ENCODE measurements at places on chromosomes 2 and 18.

- no peak for DNase-seq
Measured at GRCh38 chr18:24270358-24270936, 127.2 kb downstream of the OSBPL1A start.

GRCh38 chr18:59142274-59142673 lies 2.6 kb downstream of the SEC11C start:
- no peak for DNase-seq

DNA sequence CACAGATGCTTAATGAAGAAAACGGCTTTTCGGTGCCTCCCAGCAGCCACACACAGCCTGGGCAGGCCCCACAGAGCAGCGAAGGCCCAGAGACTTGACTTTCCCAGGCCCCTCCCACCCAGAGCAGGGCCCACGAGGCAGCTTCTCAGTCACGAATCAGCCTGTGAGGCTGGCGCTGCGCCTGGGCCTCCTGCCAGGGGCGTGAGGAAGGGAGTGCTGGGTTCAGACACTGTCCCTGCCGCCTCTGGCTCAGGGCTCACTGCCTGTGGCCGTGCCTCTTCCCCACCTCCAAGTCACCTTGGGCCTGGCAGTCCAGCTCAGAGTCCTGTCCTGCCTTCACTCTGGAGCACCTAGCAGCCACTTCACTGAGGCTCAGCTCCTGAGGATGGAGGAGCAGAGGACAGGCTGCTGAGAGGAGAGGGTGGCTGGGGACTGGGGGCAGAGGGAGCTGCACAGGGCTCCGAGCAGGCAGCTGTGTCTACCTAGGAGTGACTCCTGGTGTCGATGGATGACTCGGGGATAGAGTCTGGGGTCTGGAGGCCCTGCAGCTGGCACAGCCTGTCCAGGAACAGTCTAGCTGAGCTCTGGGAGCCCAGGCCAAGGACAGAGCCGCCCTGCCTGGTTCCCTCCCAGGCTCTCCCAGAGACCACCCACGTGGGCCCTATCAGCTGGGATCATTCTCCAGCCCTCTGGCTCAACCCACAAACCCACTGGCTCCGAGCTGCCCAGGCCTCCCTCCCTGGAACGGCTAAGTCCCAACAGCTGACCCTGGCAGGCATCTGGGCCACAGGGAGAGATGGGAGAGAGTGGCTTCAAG lies 36.4 kb upstream of the FOSL2 start:
- no peak for DNase-seq

DNA sequence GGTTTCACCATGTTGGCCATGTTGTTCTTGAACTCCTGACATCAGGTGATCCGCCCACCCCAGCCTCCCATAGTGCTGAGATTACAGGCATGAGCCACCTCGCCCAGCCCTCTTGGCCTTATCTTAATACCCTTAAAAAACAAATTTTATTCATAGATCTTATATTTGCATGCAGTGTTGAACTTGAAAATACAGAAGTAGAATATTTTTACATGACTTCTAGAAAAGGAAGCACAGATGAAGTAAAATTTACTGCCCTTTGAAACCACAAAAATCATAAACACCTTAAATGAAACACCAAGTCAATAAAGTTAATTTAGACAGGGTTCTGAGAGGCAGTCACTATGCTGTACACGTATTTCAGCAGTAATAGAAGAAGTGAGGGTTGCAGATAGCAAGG lies 145.7 kb downstream of the CERS6 start:
- DNase-seq = no peak

GRCh38 chr2:219293736-219294231 lies 14.6 kb downstream of the DNAJB2 start:
- no peak for DNase-seq

DNA sequence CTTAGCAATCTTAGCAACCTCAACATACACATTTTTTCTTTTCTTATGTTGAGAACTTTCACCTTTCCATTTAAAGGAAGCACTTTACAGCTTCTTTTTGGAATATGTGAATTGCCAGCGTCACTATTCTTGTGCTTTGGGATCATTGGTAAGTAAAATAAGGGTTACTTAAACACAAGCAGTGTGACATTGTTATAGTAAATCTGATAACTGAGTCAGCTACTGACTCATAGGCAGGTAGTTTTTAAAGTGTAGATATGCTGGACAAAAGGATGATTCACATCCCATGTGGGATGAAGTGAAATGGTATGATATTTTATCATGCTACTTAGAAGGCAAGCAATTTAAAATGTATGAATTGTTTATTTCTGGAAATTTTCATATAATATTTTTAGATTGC lies 637.2 kb downstream of the DCDC2C start:
- no peak for DNase-seq

DNA sequence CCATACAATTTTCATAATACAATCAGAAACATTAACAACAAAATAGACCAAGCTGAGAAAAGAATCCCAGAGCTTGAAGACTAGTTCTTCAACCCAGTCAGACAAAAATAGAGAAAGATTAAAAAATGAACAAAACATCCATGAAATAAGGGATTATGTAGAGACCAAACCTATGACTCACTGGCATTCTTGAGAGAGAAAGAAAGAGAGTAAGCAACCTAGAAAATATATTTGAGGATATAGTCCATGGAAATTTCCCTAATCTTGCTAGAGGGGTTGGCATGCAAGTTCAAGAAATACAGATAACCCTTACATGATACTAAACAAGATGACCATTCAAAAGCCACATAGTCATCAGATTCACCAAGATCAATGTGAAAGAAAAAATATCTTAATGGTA lies 281.7 kb downstream of the CCDC85A start:
- DNase-seq = no peak

- no peak for DNase-seq
Measured at GRCh38 chr2:125086313-125087184, 1061.5 kb downstream of the CNTNAP5 start.

DNA sequence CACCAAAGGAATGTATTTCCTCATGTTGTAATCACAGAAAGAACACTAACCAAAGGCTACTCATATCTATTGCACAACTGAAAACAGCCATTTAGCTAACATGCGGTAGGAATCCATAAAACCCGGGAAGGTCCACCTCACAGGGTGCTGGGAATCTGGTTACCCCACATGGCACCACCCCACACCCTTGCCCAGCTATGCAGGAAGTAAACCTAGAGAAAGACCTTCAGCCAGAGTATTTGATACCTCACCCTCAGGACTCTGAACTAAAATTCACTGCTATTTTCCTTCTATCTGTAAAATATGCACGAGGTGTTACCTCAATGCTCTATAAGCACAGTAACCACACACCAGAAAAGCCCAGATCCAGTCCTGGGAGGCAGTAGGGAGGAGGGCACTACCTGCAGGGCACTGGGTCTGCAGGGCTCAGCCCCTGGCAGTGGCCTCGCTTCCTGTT lies 45.8 kb downstream of the PTPN2 start:
- no peak for DNase-seq

DNA sequence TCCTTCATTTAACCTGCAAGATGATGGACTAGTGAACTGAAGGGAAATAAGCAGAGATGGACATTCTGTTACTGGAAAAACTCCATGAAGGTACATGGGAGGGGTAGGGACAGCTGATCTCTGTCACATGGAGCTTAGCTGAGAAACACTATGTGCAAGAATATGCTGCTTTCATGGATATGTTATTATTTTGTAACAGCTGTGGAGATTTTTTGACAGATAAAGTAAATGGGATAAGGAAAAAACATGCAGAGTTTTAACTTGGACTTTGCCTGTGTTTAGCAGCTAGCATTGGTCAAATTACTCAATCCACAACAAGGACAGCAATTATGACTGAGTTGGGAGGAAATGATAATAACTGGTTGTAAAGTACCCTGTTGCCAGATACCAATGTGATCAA lies 28.7 kb upstream of the HNRNPA3 start:
- DNase-seq = no peak

DNA sequence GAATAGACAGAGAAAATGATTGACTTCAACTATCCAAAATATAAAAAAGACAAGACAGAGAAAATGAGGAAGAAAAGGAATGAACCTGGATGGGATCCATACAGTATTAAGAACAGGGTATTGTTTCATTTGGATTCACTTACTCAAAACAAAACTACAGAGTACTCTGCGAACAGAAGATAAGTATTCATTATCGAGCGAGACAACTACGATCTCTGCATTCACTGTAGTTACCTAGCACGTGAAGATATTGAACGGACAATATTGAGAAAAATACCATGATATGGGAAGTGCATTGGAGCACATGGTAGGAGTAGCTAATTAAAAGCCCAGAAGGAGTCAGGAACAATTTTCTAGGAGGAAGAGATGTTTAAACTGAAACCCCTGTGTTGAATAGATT lies 1.0 kb upstream of the ORC2 start:
- DNase-seq = no peak

DNA sequence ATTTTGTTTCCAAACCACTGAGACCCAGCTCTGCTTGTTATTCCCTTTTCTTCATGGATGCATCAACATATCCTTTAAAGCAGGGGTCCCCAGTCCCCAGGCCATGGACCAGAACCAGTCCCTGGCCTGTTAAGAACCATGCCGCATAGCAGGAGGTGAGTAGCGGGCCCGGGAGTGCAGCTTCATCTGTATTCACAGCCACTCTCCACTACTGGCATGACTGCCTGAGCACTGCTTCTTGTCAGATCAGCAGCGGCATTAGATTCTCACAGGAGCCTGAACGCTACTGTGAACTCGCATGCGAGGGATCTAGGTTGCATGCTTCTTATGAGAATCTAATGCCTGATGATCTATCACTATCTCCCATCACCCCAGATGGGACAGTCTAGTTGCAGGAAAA lies 1.6 kb upstream of the POLI start:
- DNase-seq = no peak

DNA sequence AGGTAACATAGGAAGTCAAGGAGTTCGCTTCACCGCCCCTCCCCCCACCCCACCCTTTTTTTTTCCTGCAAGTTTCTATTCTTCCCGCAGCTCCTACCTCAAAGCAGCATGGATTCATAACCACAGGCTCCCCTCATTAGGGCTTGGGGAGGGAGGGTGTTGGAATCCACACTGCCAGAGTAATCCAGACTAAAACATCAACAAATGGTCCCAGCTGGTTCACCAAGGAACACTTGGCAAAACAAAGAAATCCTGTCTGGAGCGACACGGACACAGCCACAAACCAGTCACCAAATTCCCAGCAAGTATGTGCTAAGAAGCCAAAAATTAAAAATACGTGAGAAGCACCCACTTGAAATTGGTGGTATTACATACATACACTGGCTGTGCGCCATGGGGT lies 106.9 kb upstream of the PPP1CB start:
- DNase-seq = no peak

GRCh38 chr2:231987124-231987727 lies 25.7 kb downstream of the DIS3L2 start:
- no peak for DNase-seq

GRCh38 chr2:43174368-43174916 lies 52.0 kb downstream of the ZFP36L2 start:
- peak; percentile 39 for DNase-seq

GRCh38 chr18:6866552-6867085 lies 137.1 kb downstream of the ARHGAP28 start:
- DNase-seq = no peak

- no peak for DNase-seq
Measured at GRCh38 chr2:145332210-145332898, 812.4 kb upstream of the ZEB2 start.

DNA sequence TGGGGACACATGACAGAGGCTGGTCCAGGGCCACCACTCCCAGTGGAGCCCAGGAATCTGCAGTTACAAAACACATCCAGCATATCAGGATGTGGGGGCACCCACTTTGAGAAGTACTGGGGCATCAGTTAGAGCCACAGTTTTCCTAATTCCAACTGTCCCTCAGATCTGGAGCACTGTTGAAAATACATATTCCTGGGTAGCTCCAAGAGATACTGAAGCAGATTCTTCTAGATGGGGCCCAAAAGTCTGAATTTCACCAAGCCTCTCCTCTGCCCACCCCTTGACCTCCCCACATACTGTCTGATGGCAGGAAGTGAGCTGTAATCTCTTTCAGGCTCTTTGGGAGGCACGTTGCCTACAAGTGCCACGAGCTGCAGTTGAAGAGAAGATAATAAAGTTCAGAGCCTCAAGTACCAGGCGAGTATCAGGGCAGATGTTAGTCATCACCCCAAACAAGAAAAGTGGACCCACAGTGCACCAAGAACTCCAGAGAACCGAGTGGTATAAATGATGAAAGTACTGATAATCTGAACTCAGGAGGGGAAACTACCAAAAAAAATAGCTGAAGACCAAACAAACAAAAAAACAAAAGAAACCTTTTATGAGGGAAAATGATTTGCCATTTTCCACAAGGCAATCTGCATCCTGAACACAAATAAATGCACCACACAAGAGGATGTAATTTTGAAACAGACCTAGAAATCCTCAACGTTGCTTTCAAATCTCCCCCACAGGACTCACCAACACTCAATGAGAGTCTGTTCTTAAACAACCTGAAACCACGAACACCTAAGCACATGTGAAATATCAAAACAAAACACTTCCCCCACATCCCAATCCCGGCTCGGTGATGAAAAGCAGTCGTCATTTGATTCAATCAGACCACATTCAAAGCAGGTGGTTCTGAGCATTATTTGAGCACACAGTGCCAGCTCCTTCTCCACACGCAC lies 98.7 kb downstream of the TCF4 start:
- no peak for DNase-seq

DNA sequence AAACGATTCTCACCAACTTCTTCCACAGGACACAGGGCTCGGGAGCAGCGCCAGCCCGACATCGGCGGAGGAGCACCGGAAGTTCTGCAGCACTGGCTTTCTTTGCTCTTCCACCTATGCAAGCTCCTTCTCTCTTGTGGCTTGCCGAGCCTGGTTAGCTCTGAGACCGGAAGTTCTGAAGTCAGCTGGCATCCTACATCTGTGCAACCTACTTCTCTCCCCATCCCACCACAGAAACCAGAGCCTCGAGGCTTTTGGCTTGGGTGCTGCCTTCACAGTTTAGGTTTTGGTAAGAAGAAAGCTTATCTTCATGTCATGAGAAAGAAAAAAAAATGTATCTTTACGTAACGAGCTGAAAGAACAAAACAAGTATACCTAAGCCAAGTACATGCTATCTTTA lies 111.7 kb downstream of the ANKRD44 start:
- peak; percentile 78 for DNase-seq

DNA sequence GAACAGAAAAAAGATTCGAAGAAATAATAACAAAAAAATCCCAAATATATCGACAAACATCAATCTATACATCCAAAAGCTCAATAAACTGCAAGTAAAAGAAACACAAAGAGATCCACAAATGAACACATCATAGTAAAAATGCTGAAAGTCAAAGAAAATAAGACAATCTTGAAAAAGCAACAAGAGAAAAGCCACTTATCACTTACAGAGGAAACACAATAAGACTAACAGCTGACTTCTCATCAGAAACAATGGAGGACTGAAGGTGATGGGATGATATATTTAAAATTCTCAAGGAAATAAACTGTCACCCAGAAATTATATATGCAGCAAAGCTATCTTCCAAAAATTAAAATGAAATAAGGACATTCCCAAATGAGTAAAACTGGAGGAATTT lies 140.3 kb downstream of the NDUFA10 start:
- no peak for DNase-seq

GRCh38 chr2:142044197-142044596 lies 86.6 kb downstream of the LRP1B start:
- no peak for DNase-seq

- no peak for DNase-seq
Measured at GRCh38 chr2:151983221-151983620, 115.6 kb downstream of the CACNB4 start.

Data from activated CD8-positive, alpha-beta memory T cell treated with anti-CD3 and anti-CD28 coated beads for 4 hours (primary cell).